Activated CD4-positive, alpha-beta T cell treated with anti-CD3 and anti-CD28 coated beads, Interleukin-2, Interleukin-6, amounts not matched to agents 100 ng/mL and 50 ng/mL, durations not matched to agents 16 hours and 8 hours (primary cell): ENCODE measurements at places on chromosomes 11 and 22.
A peak's percentile ranks its signal among the peaks of the same experiment; 100 is the strongest.

DNA sequence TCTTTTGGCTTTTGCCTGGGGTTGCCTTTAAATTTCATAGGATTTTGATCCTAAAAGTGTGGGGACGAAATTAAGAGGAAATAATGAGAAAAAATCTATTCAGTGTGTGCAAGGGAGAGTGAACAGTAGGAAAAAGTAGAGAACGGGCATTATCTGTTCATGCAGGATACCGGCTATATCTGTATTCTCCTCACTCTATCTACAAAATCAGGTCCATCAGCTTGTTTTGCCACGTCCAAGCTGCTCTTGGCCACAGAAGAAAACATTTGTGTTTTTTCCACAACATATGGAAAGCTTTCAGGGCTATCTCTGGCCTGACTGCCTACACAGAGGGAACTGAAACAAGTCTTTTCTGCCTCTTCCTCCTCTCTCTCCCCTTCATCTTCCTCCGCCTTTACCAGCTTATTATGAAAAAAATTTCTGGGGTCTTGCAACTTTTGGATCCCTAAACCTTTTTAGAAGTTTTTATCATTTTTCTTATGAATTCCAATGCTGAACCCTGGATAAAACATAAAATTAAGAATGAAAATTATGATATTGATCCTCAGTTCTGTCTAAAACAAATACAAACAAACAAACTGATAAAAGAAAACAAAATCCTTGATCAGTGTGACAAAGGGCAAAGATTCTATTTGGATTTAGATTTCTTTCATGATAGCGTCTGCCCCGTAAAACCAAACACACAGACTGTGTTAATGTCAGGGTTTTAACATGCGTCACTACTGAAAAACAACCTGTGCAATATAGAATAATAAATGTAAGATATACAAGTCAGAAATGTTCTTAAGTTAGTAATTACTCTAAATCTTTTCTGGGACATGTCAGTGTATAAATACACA lies 219.7 kb downstream of the CNTN5 start:
- DNase-seq: no peak

GRCh38 chr11:95279921-95280868 lies 49.2 kb upstream of the SESN3 start:
- DNase-seq: no peak

- DNase-seq: no peak
Observed at GRCh38 chr11:16812274-16812673, 73.8 kb downstream of the C11orf58 start.

- no peak for DNase-seq
Observed at GRCh38 chr11:59011655-59012397, 72.5 kb downstream of the GLYATL1 start.

DNA sequence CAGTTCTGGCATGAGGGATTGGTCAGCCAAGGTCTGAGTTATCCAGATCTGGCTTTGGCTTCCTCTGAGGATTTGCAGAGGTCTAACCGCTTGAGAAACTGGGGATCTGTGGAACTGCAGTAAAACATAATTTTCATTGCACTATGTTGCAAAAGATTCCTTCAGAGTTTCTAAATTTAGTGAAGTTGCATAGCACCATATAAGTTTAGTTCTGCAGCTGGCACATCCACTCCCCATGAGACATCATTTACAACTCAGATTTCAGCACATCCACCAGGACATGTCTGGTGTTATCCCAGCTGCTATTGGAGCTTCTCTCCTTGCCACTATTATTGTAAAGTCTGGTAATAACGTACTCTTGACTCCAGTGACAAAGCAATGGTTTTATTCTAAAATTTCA lies 181.5 kb downstream of the CWF19L2 start:
- no peak for DNase-seq

GRCh38 chr11:34332524-34332923 lies 25.3 kb downstream of the ABTB2 start:
- no peak for DNase-seq

- DNase-seq: no peak
Observed at GRCh38 chr11:1708716-1709115, 11.7 kb downstream of the KRTAP5-6 start.

DNA sequence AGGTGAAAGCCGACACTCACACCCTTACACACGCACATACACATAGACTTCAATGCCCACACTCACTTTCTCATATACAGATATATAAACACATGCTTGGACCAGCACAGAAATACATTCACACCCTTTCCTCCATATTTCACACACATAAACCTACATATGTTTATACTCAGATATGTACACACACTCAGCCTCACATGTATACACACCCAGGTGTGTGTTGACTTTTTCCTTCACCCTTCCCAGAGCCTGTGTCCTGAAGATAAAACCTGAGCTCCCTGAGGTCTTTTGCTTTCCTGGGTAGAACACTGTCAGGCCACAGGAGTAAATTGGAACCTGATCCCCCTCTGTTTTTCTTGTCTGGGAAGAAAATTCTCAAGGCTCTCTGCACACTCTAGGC lies 62.8 kb downstream of the INSC start:
- no peak for DNase-seq

GRCh38 chr22:23180893-23181720 lies 798 bp downstream of the BCR start:
- DNase-seq: peak; percentile 32

DNA sequence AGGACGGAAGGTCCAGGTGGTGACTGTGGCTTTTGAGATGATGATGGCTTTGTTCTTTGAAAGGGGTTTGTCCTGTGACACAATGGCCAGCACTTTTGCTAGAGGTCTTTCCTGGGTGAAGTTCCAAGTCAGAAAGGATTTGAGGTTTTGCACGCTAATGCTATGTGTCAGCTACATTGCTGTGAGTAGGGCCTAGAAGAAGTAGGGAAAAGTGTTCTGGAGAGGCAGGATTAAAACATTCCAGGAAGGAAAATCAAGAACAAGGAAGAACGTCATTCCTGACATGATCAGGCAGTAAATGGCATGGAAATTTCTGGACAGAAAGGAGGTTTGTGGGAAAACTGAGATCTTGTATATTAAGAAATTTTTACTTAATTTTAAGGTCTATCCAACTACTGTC lies 290.7 kb downstream of the NTM start:
- no peak for DNase-seq

GRCh38 chr11:65439331-65440181 lies 17.0 kb downstream of the NEAT1 start:
- DNase-seq: no peak

DNA sequence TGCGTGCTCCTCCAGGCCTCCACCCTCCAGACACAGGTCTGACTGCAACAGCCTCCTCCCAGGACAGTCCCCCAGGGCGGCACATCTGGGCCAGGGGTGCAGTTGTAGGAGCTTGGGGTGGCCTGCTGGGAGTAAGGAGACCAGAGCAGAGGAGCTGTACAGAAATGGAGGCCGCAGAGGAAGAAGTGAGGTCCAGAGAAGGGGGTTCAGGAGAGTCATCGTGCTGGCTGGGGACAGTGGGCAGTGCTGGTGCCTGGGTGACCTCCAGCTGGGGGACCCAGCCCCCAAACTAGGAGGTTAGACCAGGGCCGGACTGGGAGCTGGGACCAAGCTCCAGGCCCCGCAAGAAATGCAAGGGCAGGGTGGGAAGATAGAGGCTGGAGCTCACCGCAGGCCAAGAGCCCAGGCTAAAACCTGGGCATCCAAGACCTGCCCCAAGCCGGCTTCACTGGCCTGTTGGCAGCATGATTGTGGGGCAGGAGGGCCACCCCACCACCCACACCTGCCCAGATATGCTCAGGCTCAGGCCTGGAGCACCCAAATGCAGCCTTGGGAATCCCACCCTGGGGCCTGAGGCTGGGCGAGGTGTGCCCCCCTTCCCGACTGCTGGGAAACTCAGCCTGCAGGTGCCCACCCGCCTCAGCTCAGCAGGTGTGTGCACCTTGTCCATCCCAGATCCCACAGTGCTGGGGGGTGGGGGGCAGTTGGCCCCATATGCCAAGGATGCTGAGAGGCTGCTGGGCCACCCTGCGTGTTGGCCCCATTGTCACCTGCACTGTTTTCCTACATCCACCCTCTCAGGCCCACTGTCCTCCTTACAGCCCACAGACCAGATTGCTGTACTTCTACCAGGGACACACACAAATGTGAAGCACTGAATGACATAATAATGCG lies 96.9 kb downstream of the MORC2 start:
- no peak for DNase-seq

DNA sequence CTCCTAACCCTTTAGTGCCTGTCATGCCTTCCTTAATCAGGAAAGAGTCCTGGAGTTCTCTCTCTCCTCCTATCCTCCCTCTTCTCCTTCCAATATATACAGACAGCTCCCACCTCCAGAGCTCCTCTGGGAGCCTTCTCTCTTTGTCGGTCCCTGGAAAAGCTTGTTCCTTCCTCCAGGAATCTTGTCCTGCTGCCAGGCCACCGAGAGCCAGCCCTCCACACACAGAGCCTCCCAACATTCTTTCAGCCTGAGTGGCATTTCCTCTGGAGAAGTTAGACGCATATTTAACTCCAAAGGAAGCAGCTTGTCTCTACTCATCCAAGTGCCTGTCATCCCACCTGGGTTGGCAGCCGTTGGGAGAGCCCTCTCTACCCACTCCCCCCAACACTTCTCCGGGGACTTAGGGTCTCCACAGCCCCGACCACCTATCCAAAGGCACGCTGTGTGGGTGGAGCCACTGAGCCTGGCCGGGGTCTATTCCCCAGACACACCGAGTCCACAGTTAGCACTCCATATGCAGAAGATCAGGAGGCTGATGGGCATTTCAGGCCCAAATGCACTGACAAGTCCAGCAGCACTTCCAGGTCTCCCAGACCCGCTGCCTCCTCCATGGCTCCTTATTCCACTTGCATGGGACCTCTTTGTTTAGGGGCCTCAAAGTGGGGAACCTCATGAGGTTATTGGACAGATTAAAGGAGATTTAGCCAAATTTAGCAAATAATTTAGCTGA lies 31.1 kb downstream of the DKK3 start:
- no peak for DNase-seq

- no peak for DNase-seq
Observed at GRCh38 chr22:27216444-27216843, 559.1 kb downstream of the MIAT start.

GRCh38 chr11:91947215-91947820 lies 277.3 kb upstream of the FAT3 start:
- DNase-seq: no peak

GRCh38 chr11:117180661-117181585 lies 2.4 kb downstream of the SIDT2 start:
- peak; percentile 77 for DNase-seq

- DNase-seq: no peak
Observed at GRCh38 chr11:71311176-71311925, 59.0 kb upstream of the SHANK2 start.

DNA sequence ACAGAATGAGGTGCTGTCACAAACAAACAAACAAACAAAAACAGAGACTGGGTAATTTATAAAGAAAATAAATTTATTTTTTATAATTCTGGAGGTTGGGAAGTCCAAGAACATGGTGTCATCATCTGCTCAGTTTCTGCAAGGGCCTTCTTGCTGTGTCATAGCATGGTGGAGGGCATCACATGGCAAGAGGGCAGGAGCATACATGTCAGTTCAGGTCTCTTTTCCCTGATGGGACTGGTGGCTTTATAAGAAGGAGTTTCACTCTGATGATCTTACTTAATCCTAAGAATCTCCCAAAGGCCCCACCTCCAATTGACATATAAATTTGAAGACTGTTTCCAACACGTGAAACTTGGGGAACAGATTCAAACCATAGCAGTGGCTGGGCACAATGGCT lies 135.7 kb downstream of the NECTIN1 start:
- no peak for DNase-seq

GRCh38 chr11:44498089-44498871 lies 67.2 kb upstream of the CD82 start:
- no peak for DNase-seq

DNA sequence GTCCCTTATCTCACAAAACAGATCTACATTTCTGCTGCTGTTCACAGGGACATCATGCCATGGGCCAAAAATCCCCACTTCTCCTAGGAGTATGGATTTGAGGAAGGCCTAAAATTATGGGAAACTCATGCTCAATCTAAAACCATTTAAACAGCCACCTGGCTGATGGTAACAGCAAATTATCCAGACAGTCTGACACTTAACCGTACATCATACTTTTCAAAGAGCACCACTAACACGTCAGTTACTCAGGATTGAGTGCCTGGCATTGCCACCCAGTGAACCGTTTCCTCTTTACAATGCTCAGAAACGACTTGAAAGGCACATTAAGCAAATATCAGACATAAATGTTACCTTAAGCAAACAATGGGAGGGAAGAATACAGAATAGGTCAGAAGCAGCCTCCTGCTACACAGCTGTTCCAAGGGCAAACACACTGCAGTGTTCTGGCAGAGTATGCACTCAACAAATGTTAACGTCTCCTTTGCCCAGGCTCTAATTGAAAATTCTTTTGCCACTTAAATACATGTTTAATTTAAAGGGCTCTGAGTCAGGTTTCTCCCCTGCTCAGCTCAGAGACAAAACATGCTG lies 18.8 kb upstream of the SLC36A4 start:
- no peak for DNase-seq

DNA sequence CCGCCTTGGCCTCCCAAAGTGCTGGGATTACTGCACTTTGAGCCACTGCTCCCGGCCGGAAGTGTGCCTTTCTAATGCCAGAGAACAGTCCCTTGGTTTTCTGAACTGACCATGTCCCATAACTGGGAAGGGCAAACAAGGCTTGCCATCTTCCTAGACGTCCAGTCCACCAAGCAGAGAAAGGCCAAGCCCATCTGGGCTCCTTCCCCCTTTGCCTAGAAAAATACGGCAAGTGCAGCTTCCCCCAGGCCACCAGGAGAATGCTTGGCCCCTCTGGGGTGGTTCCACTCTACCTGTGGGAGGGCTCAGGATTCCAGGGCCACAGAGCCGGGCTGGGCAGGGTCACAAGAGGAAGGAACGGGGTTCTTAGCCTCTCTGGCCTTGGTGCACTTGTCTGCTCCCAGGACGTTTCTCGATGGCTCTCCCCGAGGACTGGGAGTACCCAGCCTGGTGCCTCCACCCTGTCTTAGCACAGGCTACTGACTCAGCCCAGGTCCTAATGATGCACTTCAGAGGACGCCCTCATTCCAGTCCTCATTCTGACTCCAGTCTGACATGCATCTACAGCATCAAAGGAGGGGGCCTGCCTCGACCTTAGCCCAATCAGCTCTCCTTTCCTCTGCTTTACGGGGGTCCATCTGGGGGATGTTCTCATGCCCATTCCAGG lies 1.2 kb downstream of the USP2 start:
- DNase-seq: no peak

GRCh38 chr11:56273854-56274253 lies at the start of gene OR5T1:
OR5T1 (plus strand) TSS chr11:56274154; CDS start chr11:56275639, 1,485 bp downstream.
- DNase-seq: no peak

- DNase-seq: peak; percentile 67
Observed at GRCh38 chr11:65279741-65280440, 18.1 kb downstream of the POLA2 start.
